Ascending aorta (tissue), 2 donors: ENCODE measurements at places on chromosomes 2 and 18.

GRCh38 chr2:59195851-59196250 lies 954.7 kb upstream of the FANCL start:
- DNase-seq: no peak

GRCh38 chr2:64485961-64486360 lies 32.0 kb downstream of the LGALSL start:
- DNase-seq: no peak

DNA sequence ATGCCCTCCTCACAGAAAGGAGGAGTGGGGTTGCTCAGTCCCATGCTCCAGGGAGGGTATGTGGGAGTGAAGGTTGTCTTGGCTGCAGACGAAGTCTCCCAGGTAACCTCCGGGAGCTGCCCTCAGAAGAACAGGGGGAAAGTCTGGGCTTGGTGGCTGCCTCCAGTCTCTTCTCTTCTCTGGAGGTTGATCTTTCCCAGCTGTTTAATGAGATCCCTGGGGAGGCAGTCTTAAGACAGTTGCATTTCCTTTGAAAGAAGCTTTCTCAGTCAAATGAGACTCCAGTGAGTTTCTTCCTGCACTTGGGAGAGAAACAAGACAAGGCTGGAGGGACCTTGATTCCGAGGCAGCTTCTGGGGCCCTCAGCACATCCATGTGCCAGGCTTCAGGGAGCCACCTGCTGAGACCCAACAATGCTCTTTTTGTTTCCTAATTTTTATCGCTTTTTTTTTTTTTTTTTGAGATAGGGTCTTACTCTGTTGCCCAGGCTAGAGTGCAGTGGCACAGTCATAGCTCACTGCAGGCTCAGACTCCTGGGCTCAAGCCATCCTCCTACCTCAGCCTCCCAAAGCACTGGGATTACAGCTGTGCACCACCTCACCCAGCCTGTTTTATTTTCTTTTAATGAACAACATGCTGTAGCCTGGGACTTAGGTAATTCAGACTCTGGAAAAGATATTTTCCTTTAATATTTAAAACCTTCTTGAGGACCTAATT lies 71.7 kb upstream of the TPO start:
- DNase-seq: no peak

DNA sequence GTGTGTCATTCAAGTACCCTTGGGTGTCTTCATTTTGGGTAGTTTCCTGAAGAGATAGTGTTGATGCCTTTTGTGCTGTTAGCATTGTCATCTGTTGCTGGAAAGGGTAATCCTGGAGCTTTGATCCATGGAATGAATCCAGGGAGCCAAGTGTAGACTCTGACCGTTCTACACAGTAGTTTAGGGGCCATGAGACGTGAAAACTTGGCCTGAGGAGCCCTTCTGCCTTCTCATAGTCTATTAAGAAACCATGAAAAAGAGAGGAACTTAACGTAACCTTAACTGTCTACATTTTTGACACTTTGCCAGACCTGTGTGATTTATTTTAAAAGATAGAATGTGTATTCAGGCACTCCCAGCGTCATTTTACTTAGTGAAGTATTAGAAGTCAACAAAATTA lies 194.0 kb downstream of the BABAM2 start:
- DNase-seq: no peak

DNA sequence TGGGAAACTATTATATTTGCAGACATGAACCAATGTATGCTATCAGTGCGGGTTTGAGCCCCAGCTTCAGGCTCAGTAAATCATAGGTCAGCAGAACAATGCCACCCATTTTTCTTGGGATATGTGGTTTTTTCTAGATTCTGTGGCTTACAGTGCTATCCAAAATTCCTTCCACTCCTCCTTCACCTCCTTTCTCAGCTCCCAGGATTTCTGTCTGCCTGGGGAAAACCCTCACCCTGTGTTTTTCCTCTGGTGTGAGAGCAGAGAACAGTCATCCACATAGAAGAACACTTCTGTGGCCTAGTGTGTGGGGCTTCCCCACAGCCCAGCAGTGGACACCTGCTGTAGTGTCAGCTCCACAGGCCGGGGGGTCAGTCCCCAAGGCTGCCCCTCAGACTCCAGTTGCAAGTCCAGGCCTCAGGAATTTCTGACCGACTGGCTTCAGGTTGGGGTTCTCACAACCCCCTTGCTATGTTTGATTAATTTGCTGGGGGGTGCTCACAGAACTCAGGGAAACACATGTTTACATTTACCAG lies 238.2 kb downstream of the LDLRAD4 start:
- no peak for DNase-seq

- DNase-seq: no peak
Measured at GRCh38 chr2:607172-607571, 70.0 kb downstream of the TMEM18 start.

DNA sequence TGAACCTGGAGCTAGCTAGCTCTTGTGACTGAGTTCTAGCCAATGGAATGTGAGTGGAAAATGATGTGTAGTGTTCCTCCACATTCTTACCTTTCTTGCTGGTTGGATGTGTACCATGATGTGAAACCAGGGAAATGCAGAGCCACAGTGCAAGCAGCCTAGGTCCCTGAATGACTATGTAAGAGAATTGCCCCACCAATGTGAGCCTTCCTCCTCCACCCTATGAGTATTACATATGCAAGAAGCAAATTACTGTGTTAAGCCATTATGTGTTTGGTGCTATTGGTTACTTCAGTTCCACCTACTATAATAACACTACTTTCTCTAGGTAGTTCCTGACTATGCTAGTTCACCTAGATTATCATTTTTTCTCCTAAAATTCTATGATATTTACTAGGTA lies 39.6 kb downstream of the LCLAT1 start:
- DNase-seq: no peak

DNA sequence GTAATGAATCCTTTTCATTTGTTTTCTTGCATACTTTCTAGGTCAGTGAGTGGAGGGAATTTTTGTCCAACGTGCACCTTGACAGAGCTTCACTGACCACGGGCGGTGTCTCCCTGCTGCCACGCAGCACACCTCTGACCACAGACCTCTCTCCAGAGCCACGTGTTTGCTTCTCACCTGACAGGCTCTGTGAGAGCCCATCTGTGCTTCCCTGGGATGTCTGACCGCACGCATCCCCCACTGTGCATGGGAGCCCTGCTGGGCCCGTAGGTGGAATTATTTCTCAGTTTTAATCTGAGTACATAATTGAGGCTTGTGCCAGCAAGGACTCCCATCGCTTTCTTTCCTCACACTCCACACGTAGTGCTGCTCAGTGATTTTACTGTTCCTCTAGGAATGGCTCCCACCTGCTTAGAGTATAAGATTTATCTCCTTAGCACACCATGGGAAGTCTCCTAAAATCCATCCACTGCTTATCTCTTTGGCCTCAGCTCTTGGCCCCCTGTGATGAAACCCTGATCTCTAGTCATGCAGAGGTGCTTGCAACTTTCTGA lies 482.6 kb downstream of the TSN start:
- no peak for DNase-seq

DNA sequence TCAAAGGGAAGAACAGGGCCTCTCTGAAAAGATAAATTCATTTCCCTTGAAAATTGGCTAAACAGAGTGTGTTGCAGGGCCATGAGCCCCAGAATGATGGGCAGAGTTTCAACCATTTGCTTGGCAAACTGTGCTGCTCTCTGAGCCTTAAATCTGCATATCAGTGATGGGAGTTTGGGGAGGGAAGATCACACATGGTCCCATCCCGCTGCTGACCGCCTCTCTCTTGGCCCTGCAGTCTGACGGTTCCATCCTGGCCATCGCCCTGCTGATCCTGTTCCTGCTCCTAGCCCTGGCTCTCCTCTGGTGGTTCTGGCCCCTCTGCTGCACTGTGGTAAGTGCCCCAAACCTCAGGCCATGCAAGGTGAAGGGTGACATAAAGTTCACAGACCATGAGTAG lies 139.0 kb downstream of the ANTXR1 start:
- DNase-seq: no peak

- DNase-seq: no peak
Measured at GRCh38 chr2:142857256-142858164, 20.0 kb upstream of the KYNU start.

DNA sequence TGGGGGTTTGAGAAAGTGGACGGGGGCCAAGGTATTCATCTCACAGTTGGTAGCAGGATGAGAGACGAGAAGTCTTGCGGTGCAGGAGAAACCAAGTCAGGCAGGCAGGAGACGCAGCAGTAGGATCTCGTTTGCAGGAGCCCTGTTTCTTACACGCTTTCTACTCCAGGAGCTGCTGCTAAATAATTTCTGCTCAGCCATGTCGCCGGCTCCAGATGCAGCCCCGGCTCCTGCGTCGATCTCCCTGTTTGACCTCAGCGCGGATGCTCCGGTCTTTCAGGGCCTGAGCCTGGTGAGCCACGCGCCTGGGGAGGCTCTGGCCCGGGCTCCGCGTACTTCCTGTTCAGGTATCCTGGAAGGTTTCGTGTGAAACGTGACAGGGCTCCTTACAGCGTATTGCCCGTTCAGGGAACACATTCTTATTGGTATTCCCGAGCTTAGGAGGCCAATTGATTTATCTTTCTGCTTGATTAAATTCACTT lies 494 bp downstream of the ANKZF1 start:
- DNase-seq: no peak

DNA sequence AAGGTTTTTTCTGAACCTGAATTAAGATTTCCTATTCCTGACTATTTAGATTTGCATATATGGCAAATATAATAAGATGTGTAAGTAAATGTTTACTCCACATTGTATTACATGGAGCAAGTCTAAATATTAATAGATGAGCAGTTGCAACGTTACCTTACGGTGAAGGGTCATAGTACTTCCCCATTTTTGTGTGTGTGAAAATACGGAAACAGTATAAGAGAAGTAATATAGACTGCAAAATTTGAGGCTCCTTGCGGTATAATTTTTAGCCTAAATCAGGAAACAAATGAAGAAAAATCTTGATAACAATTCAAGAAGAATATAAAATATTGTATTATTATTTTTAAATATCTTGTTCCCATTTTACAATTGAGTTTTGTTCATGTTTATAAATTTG lies 434.2 kb downstream of the GRB14 start:
- no peak for DNase-seq

DNA sequence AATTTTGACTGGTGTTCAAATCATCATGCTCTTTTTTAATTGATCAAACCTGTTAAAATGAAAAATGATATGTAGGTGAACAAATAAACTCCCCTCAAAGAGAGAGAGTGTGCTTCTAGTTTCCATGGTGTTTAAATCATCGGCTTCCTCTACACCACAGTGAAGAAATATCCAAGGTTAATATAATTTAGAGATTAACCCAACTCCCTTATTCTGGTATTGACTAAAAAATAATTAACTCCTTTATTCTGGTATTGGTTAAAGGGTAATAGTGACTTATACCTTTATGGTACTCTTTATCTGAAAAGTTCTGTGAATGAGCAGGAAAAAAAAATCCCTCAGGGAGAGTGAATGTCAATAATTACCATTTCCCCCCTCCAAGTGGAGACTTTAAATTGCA lies 93.1 kb downstream of the SPATS2L start:
- no peak for DNase-seq

DNA sequence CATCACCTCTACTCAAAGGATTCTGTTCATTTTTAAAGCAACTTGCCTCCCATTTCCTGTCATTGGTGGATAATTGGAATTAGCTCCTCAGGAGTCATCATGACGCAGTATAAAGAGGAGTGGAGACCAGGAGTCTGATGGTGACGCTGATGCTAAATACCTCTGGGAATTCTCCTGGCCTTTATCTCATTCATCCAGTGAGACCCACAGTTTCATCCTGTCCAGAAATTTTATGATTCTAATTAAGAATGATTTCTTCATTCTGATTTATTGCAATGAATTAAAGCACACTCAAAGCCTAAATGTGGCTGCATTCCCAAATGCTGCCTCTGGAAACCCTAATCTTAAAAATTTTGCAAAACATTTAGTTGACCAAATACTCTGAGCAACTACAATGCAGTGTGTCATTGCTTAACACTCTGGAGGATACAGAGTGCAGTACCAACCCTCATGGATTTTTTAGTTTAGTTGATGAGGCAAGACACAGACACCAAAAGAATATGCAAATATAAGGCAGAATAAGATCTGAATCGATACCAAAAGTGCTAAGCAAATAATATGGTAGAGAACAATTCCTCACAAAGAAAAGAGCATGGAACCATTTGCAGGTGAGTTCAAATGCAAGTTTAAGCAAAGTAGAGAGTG lies 236.2 kb downstream of the ETAA1 start:
- no peak for DNase-seq

DNA sequence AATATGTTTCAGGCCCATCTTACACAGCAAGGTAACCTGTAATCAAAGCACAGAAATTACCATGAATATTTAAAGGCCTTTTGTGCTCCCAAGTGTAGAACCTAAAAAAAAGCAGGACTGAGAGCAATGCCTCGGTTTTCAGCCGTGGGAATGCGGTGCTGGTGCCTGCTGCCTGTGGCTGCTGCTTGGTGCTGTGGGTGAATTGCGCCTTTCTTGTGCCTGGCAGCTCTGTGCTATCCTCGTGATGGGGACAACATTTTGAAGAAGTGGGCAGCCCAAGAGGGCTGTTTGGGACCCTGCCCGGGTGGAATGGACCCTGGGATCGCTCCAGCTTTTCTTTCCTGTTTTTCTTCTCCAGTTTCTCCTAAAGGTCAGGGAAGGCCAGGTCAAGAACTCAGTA lies 91.2 kb downstream of the ASAP2 start:
- DNase-seq: no peak
